ENCODE measurements at places on chromosomes 7 and 10.

DNA sequence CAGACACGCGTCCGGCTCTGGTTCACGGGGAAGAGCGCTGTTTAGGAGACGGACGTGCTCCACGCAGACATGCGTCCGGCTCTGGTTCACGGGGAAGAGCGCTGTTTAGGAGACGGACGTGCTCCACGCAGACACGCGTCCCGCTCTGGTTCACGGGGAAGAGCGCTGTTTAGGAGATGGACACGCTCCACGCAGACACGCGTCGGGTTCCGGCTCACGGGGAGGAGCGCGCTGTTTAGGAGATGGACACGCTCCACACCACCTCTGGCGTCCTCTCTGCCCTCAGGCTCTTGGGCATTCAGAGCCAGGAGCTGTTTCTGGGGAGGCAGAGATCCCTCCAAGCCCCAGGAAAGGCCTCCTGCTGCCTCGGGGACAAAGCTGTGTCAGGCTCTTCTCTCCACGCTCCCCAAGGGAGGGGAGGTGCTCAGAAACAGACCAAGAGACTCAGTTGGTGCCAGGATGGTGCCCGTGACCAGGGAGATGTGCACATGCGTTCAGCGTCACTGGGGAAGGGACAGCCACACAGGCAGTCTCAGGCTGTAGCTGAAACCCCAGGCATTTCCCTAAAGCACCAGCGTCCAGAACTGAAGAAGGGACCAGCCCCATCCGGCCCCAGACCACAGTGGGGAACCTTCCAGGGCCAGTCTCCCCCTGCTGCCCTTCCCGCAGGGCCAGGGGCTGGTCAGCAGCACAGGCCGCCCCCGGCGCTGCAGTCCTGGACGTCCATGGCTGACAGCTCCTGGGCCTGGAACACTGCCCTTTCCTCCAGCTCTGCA is 175.6 kb downstream of the ELFN1 start:
- DNase-seq: no peak

DNA sequence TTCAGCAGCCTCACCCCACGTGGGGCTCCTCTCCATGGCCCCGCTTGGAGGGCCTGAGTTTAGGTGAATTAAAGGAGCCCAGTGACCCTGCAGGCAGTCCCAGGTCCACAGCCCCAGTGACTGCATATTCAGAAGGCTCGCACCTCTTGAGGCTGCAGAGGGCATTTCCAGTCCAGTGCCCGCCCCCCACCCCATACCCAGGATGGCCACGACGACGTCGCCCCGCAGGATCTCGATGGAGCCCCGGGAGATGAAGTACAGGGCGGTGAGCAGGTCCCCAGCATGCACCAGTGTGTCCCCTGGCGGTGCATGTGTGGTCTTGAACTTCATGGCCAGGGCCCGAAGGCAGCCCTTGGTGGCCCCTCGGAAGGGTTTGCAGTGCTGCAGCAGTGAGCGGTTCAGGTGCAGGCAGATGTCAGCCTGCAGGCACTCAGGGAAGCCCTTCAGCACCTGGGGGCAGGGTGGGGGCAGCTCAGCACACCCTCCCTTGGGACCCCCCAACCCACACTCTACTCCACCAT is 28.1 kb downstream of the KCNH2 start:
- no peak for DNase-seq

- no peak for DNase-seq
These were observed 110.9 kb downstream of the SGMS1 start for GRCh38 chr10:50512743-50513416.

DNA sequence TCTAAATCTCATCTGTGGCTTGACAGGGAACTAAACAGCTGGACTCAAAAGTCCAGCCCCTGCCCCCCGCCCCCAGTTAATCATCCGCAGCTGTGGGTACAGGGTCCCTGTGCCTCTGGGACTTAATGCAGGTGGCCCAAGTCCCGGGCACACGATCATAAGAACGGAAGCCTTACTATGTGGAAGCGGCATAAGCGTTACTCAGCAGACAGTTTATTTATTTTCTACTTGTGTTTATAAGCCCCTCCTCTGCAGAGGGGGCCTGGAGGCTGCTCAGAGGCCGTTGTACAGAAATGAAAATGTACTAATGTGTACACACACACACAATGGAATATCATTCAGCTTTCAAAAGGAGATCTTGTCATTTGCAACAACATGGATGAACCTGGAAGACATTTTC is 158.0 kb upstream of the TNS3 start:
- no peak for DNase-seq

GRCh38 chr7:66213637-66214036 is 8.5 kb downstream of the TPST1 start:
- no peak for DNase-seq

DNA sequence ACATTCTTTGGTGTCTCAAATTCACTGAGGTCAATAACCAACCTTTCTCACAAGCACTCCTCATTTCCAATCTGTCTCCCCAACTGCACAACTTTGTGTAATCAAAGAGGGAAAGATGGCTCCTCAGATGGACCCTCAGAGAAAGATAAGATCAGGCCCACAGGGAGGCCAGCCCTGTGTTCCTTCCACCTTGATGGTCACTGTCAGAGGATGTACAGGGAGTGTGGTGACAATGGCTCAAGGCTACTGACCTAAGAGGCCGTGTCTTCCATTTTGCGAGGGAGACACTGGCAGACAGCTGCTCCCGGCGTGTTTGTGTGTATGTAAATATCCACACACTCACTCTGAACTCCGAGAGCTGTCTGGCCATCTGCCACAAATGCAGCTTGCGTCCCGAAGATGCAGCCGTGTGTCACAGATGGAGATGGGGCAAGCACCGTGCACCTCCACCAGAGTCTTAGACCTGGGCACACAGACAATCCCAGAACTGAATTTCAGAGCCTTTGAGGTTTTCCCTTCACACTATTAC is 712.1 kb upstream of the NRP1 start:
- no peak for DNase-seq

GRCh38 chr10:116779076-116779687 is 36.8 kb upstream of the HSPA12A start:
- DNase-seq: no peak

- no peak for DNase-seq
These were observed 5.7 kb downstream of the AQP1 start for GRCh38 chr7:30917216-30917893.

DNA sequence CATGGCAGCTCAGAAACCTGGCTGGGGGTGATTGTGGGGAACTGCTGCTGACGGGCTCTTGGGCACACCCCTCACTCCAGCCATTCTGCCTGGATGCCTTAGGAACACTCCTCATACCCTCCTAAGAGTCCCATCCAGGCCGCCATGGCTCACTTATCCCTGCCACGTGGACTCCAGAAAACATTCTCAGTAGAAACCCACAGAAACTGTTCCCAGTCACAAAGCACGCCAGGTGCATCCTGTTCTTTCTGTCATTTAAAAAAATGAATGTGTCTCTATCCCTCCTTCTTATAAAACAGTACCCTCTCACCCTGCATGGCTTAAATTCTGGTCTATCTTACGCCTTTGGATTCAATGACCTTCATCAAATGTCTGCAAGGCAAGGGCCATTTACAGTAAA is 177.7 kb downstream of the CUX1 start:
- no peak for DNase-seq

- peak; percentile 62 for DNase-seq
These were observed 159.6 kb downstream of the PARD3 start for GRCh38 chr10:34655286-34656170.
